ENCODE measurements at places on chromosomes 3 and 15. TPM values are rescaled to one million over a fixed set of nuclear protein-coding genes. Genes with fewer than 3 reads are reported as not detected.

DNA sequence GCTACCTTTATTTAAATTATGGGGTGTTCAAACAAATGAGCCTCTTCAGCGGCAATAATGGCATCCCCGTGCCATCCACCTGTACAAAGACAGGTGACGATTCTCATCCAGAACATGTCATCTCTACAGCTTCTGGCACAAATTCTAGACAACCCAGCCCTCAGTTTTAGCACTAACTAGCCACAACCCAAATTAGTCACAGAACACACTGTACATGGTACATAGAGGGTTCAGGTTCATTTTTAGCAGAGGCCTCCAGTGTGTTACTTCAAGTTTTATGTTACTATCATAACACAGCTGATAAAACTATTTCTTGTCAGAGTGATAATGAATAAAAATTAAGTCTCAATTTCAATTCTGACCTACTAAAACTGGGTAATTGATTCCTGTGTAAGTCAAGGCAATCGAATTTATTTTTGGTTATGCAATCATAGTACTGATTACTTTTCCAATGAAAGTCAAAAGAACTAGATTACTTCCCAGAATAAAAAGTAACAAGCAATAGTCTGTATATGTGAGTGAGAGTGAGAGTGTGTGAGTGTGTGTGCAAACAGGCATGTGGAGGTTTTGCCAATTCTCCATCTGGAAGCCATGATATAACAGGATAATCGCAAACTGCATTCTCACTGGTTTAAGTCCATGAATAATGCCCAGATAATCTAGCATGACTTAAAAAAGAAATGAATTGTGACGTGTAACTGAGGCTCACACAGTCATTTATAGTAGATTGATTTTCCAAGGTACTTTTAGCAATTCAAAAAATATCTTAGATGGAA, 37.4 kb downstream of the SHQ1 start:
- ATAC-seq = no peak

DNA sequence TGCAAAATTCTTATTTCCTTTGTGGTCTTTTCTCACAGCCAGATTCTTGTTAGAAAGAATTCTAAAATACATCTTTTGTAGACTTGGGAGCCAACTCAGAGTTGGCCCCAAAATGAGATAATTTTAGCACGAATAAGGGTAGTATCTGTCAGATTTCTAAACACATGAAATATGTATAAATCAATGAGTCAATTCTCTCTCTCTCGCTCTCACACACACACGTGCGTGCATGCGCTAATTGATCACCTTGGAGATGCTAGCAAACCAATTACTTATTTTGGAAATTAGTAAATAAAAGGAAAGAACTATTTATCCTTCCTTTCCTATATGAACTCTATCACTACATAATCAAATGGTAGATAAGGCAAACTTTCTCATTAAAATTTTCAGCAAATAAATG, 32.9 kb upstream of the PIK3R4 start:
- ATAC-seq = no peak

DNA sequence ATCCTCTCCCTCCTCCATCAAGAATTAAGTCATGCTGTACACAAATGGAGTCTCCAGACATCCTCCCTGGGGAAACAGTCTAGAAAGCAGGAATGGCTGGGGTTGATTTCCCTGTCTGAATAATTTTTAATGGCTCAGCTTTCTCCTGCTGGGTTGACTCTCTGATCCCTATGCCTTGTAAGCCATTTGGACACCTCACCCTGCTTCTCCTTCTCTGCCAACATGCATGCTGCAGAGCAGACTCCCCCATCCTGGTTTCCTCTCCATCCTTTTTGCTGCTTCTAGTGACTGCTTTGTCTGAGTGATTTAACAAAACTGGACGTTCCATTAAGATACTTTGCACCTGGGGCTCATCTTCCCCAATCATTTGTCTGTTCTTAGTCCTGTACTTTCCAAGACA, 22.2 kb downstream of the SV2B start:
- ATAC-seq = no peak

GRCh38 chr15:37368961-37369360, 268.6 kb upstream of the MEIS2 start:
- ATAC-seq = no peak

GOLGA8A gene
- 10.6 TPM for total RNA-seq

DNA sequence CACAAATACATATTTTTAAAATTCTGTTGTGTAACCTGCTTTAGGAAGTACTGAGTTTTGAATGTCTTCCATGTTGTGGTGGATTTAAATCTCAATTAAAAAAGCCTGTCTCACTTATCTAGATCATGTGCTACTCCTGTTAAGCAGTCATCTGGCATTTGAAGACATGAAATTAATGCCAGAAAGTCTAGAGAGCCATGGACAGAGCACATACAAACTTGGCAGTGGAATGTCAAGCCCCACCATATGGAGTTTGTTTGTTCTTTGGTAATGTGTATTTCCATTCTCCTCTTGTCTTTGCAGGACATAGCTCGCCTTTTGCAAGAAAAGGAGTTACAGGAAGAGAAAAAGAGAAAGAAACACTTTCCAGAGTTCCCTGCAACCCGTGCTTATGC, 39.3 kb upstream of the UTS2B start:
- ATAC-seq = no peak

DNA sequence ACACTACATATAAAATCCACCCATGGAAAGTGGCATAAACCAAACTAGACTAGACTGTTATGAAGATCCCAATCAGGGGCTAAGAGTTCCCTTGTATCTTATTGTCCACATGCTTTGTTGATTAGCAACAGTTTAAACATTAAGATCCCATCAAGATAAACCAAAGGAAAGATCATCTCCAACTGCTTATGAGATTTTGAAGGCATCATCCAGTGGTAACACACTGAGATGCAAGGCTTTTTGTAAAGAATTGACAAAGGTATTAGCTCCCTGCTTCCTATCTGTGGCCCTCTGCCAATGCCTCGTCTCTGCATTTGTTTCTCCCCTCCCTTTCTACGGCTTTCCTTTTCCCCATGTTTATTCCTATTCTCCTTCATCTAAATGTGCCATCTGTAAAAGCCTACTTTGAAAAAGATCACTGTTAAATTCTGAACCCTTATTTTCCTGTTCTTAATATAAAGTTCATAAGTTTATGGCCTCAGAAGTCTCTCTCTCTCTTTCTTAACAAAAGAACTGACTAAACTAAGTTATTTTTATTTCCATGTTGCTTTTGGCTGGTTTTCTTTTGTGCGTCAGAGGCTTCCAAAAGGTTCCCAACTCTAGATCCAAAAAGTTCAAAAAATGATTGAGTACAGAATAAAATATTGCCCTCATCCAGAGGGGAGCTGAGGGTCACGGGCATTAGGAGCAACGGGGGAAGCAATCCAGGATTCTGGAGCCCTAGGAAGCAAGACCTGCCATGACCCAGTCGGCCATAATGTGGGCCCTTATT, 5.5 kb downstream of the PLD1 start:
- no peak for ATAC-seq

GRCh38 chr15:19988094-19988660, 553.4 kb downstream of the GOLGA6L6 start:
- no peak for ATAC-seq

ABI3BP gene
- 7.1 TPM for total RNA-seq

GRCh38 chr3:73144276-73144675, 82.8 kb downstream of the EBLN2 start:
- no peak for ATAC-seq

- no peak for ATAC-seq
Observed at GRCh38 chr15:57057134-57057930, 138.9 kb downstream of the TCF12 start.

GRCh38 chr3:178714925-178715832, 178.9 kb downstream of the KCNMB2 start:
- peak; percentile 98 for ATAC-seq

DNA sequence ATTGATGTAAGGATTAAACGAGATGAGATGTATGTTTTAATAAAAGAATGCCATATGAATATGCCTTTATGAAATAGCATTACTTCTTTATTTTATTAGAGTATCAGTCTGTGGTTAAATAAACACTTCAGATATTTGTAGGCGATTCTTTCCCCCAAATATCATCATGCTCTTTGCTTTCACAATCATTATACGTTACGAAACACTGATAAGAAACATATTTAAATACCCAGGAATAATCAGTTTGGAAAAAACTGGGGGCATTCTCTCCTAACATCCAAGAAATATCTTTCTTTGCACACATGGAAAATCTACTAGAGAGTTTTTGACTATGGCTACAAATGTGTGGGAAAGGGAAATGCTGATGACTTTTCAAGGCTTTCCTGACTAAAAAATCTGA, 4.4 kb upstream of the PLAAT1 start:
- no peak for ATAC-seq

DNA sequence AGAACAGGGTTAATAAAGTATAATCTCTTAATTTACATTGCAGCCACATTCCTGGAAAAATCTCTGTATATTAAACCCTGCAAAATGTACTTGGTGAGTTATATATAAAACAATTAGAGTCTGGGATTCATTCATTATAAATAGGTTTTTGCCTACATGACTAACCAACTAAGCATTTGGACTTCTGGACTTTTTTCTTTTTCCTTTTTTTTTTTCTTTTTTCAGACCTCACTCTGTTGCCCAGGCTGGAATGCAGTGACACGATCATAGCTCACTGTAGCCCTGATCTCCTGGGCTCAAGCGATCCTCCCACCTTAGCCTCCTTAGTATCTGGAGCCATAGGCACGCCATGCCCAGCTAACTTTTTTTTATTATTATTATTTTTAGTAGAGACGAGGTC, 4.5 kb downstream of the DNAJC13 start:
- no peak for ATAC-seq

Data from esophagus mucosa (tissue), 1 donor.